ENCODE measurements at places on chromosomes 12 and 14.

DNA sequence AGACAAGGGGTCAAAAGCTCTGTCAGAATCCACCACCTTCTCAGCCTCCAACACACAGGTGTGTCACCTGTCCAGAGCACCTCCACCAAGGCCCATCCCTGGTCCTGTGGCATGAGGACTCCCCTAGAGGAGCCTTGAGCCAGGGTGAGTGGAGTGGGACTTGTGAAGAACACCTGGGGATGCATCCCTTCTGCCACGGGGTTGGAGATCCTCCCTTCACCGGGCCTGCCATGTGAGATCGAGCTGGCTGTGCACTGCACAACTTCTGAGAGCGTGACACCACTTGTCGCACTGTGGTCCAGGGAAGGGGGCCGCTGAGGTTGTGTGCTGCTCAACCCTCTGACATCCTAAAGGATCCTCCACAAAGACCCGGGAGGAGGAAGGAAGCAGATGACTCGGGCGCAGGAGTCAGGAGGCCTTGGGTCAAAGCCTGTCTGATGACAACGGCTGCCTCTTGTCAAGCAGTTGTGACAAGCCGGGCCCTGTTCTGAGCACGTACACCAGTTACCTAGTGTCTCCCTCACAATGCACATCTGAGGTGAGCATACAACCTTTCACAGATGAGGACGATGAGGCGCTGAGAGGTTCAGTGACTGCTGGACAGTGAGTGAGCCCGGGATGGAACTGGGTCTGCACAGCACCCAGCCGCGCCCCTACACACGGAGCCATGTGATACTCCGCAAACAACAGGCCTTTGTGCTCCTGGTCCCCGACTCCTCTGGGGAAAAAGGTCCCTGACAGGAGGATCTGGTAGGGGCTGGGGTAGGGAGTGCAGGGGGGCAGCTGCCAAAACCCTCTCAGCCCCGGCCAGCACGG is 35.6 kb downstream of the CHGA start:
- DNase-seq = no peak

DNA sequence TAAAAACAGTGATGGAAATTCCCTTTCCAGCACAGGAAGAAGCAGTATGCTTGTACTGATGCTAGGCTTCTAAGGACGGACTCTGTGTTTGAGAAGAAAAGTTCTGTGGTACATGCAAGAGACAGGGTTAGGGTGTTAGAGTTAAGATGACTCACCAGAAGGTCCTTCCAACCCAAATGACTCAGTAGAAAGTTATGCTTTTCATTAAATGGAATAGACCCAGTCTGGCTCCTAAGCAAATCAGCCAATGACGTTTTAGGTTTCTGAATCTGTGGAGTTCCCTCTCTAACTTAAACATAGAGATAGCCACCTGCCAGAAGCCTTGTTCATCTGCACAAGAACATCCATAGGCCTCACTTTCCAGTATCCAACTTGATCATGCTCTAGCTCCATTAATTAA is 5.7 kb downstream of the PTHLH start:
- no peak for DNase-seq

DNA sequence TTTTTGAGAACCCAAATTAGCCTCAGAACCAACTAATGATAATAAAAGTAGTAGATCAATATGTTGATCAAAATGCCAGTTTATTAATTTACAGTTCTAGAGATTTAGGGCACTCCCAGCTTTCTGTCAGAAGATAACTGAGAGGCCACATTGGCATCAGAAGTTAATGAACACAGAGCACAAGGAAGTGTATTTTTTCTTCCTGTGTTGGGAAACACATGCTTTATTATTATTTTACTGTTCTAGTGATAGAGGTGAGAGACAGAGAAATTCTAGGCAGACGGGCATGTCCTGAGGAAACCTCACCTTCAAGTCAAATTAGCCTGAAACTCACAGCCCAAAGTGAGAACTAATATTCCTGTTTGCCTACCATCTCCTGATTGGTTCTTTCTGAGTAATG is 213.7 kb downstream of the PCNX1 start:
- DNase-seq = no peak

DNA sequence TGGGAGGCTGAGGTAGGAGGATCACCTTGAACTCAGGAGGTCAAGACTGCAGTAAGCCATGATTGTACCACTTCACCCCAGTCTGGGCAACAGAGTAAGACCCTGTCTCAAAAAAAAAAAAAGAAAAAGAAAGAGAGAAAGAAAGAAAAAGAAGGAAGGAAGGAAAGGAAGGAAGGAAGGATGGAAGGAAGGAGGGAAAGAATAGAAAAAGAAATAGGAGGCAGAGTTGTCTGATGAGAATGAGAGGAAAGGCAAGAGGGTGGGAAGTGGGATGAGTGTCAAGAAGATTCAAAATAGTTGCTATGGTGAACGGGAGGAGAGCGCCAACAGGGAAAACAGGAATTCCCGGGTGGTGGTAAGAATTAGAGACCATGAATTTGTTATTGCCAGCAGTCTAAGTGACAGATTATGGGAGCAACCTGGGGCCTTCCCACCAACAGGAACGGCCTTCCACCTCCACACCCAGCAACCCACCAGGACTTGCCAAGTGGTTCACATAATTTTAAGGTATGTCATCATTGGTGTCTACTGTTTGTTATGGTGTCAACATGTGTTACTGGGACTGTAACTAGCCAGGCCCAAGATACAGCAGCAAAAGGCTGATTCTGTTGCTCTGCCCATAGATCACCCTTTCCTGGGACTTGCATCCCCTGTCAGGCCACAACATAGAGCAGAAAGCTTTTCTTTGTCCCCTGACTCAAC is 36.1 kb upstream of the C12orf76 start:
- DNase-seq = no peak

- no peak for DNase-seq
These were observed 58.9 kb upstream of the KITLG start for GRCh38 chr12:88638966-88639760.

DNA sequence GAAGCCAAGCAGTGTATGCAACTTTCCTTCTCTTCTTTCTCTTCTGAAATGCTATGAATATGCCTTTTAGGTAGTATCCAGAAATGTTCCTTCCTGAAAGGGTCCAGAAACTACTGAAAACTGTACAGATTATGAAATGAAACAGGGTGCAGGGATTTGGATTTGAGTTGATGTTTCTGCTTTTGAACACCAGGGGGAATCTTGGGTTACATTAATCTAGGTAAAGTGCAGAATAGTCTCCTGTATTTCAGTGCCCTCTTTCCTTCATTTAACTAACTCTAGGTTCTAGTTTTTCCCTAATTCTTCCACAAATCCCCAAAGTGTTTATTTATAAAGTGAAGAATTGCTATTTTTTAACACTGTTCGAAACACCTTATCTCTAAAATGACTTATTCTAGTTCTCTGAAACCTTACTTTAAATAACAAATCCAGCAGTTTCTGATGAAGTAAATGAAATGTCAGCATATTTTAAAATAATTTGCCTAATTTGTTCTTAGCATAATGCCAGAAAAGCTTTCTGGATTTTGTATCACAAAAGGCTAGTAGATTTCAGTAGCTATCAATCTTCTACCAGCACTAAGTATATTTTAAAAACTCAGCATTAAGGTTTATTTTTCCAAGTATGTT is 111.9 kb downstream of the LRRK2 start:
- DNase-seq = no peak

DNA sequence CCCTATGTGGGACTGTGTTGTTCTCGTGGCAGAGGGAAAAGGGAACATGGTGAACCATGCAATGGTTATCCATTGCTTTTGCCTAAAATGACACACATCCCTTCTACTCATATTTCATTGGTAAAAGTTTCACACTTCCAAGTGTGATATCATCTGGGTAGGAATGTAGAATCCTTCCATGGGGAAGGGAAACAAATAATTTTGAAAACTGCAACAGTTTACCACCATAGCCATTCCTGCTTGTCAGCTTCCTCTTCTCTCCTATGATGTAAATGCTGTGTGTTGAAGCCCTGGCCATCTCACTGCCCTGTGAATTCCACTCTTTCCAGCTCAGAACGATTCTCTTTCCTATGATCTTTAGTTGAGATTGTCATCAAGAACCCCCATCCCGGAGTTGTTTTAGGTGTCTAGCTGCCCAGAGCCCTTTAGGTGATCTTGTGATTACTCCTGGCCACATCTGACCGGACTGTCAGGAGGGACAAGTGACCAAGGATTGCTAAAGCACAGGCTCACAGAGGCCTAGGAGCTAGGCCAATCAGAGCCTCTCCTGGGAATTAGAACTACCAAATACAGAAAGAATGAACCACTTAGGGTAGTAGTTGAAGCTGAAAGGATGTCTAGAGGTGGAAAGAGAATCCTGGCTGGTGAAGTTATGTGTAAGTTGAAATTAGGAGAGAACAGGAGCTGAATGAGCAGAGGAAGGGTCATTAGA is 84.6 kb downstream of the VCPKMT start:
- no peak for DNase-seq

DNA sequence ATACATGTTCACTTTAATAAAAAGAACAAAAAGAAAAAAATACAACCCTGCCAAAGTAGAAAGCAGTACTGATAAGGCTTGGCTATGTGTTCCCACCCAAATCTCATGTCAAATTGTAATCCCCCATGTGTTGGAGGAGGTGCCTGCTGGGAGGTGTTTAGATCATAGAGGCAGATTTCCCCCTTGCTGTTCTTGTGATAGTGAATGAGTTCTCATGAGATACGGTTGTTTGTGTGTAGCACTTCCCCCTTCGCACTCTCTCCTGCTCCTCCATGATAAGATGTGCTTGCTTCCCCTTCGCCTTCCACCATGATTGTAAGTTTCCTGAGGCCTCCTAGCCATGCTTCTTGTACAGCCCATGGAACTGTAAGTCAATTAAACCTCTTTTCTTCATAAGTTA is 59.9 kb downstream of the USP15 start:
- DNase-seq = no peak

DNA sequence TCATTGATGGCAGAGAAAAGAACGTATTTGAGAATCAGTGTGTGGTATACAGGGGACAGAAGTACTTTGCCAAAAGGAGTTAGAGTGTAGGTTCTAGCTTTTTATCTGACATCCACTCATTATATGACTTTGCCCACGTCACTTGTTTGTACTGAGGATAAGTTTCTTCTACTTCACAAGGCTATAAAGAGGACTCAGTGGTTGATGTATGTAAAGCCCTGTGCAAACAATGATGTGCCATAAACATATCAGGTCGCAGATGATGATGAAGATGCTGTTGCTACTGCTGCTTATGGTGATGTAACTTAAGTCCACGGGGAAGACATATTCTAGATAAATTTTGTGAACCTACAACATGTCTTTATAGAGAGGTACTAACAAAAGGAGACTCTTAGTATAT is 66.3 kb downstream of the TRHDE start:
- DNase-seq = no peak

DNA sequence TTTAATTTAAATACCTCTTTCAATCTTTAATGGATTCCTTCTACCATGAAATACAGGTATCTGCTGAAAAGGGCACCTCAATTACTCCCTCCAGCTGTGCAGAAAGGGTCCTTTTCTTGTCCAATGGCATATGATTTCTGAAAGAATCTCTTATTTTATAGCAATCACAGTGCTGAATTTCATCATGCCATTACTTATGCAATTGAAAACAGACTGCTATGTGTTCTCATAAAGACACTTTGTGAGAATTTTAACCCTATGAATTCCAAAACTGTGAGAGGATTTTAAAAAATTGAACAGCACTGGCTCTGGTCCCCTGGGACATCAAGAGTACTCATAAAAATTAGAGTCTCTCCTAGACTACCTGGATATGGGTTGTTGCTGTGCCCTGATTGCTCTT is 45.9 kb upstream of the CNOT2 start:
- no peak for DNase-seq

- DNase-seq = no peak
These were observed 627.4 kb downstream of the DIO2 start for GRCh38 chr14:79583738-79584408.

GRCh38 chr14:93078870-93079269 is 36.9 kb downstream of the ITPK1 start:
- DNase-seq = no peak

DNA sequence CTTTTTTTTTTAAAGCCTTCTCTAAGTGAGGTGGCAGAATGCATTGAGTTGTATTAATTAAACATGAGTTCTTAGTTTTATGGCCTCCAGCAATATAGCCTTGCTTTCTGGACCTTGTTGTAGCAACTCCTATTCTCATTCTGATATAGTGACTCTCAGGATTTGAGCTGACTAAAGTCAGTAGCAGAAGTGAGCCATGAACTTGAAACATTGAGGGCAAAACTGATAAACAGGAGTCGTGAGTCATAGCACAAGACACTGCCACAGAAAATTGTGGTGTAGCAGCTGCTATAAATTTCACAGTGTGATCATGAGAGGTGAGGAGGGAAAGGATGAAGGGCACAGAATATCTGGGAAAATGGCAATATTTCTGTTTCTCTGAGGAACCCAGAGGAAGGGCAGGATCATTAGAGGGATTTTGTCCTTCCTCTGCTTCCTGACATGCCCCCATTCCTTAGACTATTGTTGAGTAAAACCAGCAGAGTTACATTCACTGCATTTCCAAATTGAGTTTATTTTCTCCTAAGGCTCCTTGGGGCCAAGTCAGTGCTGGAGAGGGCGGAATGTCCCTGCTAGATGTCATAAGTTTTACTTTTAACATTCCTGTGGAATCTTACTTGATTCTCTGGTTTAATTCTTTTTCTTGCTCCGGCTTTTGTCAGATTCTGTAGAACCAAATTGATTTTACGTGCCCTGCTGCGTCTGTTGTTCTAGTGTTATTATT is 7.5 kb downstream of the KLRG1 start:
- no peak for DNase-seq

DNA sequence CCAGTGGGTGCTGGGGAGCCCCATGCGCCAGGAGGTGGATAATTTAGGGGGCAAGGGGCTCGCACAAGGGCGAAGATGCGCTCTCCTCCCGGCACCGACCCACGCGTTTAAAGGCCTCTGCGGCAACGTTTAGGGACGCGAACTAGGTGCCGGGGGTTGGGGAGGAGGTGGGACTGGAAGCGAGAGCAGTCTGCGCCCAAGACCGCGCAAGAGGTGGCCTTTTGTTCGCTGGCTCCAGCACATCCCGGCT is 1.3 kb downstream of the SLC38A1 start:
- DNase-seq = no peak

DNA sequence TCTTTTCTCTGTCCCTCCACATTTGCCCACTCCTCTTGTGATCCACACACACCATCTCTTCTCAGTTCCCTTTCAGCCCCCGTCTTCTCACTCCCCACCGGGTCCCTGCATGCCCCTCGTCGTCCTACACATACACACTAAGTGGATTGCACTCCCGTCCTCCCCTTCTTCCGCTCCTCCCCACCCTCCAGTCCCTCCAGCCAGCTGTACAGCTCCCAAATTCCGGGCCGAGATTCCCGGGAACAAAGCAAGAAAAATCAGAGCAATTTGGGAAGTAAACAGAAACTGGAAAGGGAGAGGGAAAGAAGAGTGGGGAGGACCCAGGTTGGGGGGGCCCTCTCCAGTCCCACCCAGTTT is 282 bp upstream of the IGFBP6 start:
- DNase-seq = no peak

DNA sequence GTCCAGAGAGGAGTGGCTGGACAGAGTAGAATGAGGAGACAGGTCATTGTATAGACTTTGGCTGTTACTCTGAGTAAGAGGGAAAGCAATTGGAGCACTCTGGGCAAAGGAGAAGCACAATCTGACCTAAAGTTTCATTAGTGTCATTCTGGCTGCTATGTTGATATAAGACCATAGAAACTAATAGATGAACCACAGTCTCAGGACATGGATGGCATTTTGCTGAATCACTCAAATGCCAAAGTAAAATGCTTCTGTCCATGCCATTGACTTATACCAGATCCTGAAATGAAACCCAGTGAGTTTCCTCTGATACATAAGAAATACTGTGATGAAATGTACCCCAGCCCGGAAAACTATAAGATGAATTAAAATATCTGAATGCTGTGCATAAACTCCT is 65.8 kb upstream of the COCH start:
- no peak for DNase-seq

All from ascending aorta (tissue), 2 donors.